Smooth muscle cell of bladder (primary cell): ENCODE measurements at places on chromosomes 4 and X. TPM values are rescaled to one million over a fixed set of nuclear protein-coding genes. Genes with fewer than 3 reads are reported as not detected.

The PRSS12 gene
- 34.1 and 62.7 TPM in 2 replicates for total RNA-seq

The CLGN gene
- total RNA-seq = 5.8 and 7.5 TPM in 2 replicates

The NOA1 gene
- total RNA-seq = 14.6 and 14.9 TPM in 2 replicates

The SPANXA1 gene
- 0.28 TPM in 1 of 2 replicates, not detected in the other for total RNA-seq

The NALF2 gene
- total RNA-seq = not detected in 2 replicates

The C4orf51 gene
- not detected in 2 replicates for total RNA-seq

The CT45A6 gene
- not detected in 2 replicates for total RNA-seq

The VAMP7 gene
- 32.5 and 42.8 TPM in 2 replicates for total RNA-seq

The MPP1 gene
- 30.3 and 33.7 TPM in 2 replicates for total RNA-seq

The PCSK1N gene
- total RNA-seq = 0.09 TPM in 1 of 2 replicates, not detected in the other

The VCX3B gene
- not detected in 2 replicates for total RNA-seq

The HEPH gene
- total RNA-seq = 3.1 and 15.1 TPM in 2 replicates

The HTRA3 gene
- 5.8 and 10.4 TPM in 2 replicates for total RNA-seq

The ARMCX2 gene
- 76.7 and 109 TPM in 2 replicates for total RNA-seq

The NPY5R gene
- not detected in 2 replicates for total RNA-seq

The TDO2 gene
- total RNA-seq = 0.92 and 1.7 TPM in 2 replicates

The BEX2 gene
- 0.83 and 1.3 TPM in 2 replicates for total RNA-seq

The DBET gene
- total RNA-seq = not detected in 2 replicates

The RBMX gene
- total RNA-seq = 94.0 and 121 TPM in 2 replicates

The ADH7 gene
- total RNA-seq = not detected in 2 replicates

The DUSP9 gene
- not detected in 2 replicates for total RNA-seq

The CLDN34 gene
- not detected in 2 replicates for total RNA-seq

The CLIC2 gene
- 3.7 and 3.9 TPM in 2 replicates for total RNA-seq

The TRPC5OS gene
- not detected in 2 replicates for total RNA-seq

The RNF128 gene
- 2.4 and 5.7 TPM in 2 replicates for total RNA-seq

The STAG2 gene
- total RNA-seq = 88.3 and 106 TPM in 2 replicates

The DNAAF6 gene
- not detected in 2 replicates for total RNA-seq

The CTAG2 gene
- total RNA-seq = not detected in 2 replicates

The CENPVL2 gene
- total RNA-seq = not detected in 2 replicates

The ETDB gene
- not detected in 2 replicates for total RNA-seq

The HAND2 gene
- total RNA-seq = 79.9 and 163 TPM in 2 replicates

The LIMCH1 gene
- total RNA-seq = 16.5 and 42.9 TPM in 2 replicates

The AFP gene
- total RNA-seq = 0.55 and 0.85 TPM in 2 replicates

The PPM1K gene
- total RNA-seq = 10.1 and 14.9 TPM in 2 replicates

The AIFM1 gene
- total RNA-seq = 22.9 and 23.6 TPM in 2 replicates

The LDB2 gene
- total RNA-seq = 36.5 and 44.7 TPM in 2 replicates

The AMMECR1 gene
- 7.7 and 11.1 TPM in 2 replicates for total RNA-seq

The ENAM gene
- not detected in 2 replicates for total RNA-seq

The NCAPG gene
- total RNA-seq = 2.3 and 2.6 TPM in 2 replicates

The PLRG1 gene
- 63.3 and 66.6 TPM in 2 replicates for total RNA-seq

The FGB gene
- total RNA-seq = not detected in 2 replicates

The ABLIM2 gene
- 0.09 and 0.14 TPM in 2 replicates for total RNA-seq
